Hair follicular keratinocyte (primary cell): ENCODE measurements at places on chromosomes 3 and 15. TPM values are rescaled to one million over a fixed set of nuclear protein-coding genes. Genes with fewer than 3 reads are reported as not detected.

The FSIP1 gene
- total RNA-seq: 0.76 and 2.0 TPM in 2 replicates

The GABRG3 gene
- total RNA-seq: not detected in 2 replicates

The FAM81A gene
- total RNA-seq: 0.04 TPM in 1 of 2 replicates, not detected in the other

The TMEM207 gene
- not detected in 2 replicates for total RNA-seq

The LRRIQ4 gene
- total RNA-seq: not detected in 2 replicates

The FBLN2 gene
- 0.86 and 2.3 TPM in 2 replicates for total RNA-seq

The TMEM108 gene
- 0.16 TPM in 1 of 2 replicates, not detected in the other for total RNA-seq

The TEX55 gene
- total RNA-seq: not detected in 2 replicates

The TIMP4 gene
- 0.08 TPM in 1 of 2 replicates, not detected in the other for total RNA-seq

The SSUH2 gene
- not detected in 2 replicates for total RNA-seq

The ZBTB47 gene
- 7.3 and 10.5 TPM in 2 replicates for total RNA-seq

The CFAP91 gene
- not detected in 2 replicates for total RNA-seq

The RNF13 gene
- 30.9 and 51.4 TPM in 2 replicates for total RNA-seq

The FOXB1 gene
- not detected in 2 replicates for total RNA-seq

The VGLL4 gene
- 23.9 and 36.3 TPM in 2 replicates for total RNA-seq

The ZNF501 gene
- total RNA-seq: 2.5 and 2.7 TPM in 2 replicates

The ITIH4 gene
- total RNA-seq: 1.2 and 1.7 TPM in 2 replicates

The CHDH gene
- 0.04 and 0.08 TPM in 2 replicates for total RNA-seq
